ENCODE measurements at places on chromosomes 12 and 14.

- DNase-seq: no peak
Observed at GRCh38 chr12:12822886-12823285, 9.7 kb downstream of the DDX47 start.

DNA sequence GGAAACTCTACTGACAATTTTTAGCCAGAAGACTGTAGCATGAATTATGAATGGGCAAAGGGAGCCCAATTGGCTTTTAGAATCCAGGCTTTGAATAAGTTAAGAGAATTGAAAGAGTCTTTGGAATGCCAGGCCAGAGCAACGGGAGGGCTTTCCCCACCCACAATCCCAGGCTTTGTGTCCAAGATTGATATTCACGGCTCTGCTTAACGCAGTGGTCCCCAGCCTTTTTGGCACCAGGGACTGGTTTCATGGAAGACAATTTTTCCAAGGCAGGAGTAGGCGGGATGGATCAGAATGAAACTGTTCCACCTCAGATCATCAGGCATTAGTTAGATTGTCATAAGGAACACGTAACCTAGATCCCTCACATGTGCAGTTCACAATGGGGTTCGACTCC lies 79.6 kb downstream of the EPS8 start:
- DNase-seq: no peak

- no peak for DNase-seq
Observed at GRCh38 chr14:98136012-98136789, 1135.8 kb downstream of the BCL11B start.

GRCh38 chr12:52899338-52900035 lies 5.4 kb downstream of the KRT8 start:
- DNase-seq: peak; percentile 57

DNA sequence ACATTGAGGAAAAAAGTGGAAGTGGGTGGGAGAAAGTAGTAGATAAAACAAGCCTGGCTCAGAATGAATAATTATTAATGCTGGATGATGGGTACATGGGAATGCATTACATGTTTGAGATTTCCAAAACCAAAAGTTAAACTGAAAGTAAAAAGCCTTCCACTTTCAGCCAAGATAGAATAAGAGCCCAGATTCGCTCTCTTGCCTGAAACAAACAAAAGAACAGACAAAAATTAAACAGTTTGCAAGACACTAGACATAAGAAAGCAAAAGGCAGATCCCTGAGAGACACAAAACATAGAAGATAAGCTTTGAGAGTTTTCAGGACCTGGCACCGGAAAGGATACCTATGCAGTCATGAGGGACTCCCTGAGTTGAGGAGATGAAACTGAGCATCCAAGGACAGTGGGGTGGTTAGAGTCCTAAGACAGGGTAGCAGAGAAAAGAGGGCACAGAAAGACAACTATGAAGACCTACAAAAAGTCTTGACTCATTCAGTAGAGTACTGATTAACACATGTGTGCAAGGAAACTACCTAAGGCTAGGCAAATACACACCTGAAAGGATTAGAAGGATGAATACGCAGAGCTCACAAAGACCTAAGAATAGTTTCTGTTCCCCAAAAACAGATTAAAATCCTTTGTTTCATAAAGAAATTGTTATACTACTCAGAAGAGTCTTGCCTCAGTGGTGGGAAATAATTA lies 54.1 kb downstream of the CEP83 start:
- peak; percentile 0 for DNase-seq

GRCh38 chr14:68978172-68978911 lies 760 bp downstream of the ACTN1 start:
- peak; percentile 43 for DNase-seq

Data from trophoblast cell (in vitro differentiated cells and primary cell).